ENCODE measurements at places on chromosomes 2 and 18.

- no peak for DNase-seq
These were observed 16.0 kb upstream of the MSGN1 start for GRCh38 chr2:17800219-17800618.

GRCh38 chr18:58230438-58231179 lies 186.6 kb downstream of the NEDD4L start:
- DNase-seq, result no peak

GRCh38 chr2:172878260-172878659 lies 142.6 kb downstream of the RAPGEF4 start:
- DNase-seq, result no peak

DNA sequence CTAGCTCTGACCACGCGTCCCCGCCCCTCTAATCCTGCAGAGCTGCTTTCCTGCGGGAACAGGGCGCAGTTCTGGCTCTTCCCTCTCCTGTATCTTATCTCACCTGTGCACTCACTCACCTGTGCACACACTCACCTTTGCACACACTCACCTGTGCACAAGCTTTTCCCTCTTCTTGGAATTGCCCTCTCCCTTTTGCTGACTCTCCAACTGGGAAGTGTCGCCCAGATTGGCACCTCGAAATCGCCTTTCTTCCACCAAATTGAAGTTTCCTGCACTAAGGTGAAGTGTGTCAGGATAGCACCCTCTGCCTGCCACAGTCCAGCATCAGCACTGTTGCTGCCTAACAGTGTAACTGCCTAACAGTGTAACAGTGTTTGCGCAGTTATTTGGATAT lies 566 bp upstream of the CMPK2 start:
- DNase-seq, result no peak

GRCh38 chr2:70826696-70827350 lies 6.4 kb upstream of the CLEC4F start:
- DNase-seq, result no peak

- no peak for DNase-seq
These were observed 390.6 kb upstream of the CYRIA start for GRCh38 chr2:17056236-17056635.

GRCh38 chr2:196224756-196225155 lies 53.4 kb upstream of the STK17B start:
- DNase-seq, result no peak
